ENCODE measurements at places on chromosomes 4 and X. TPM values are rescaled to one million over a fixed set of nuclear protein-coding genes. Genes with fewer than 3 reads are reported as not detected.

BLOC1S4 gene
- polyA plus RNA-seq: 9.5 TPM

GPC3 gene
- 416 TPM for polyA plus RNA-seq

BGN gene
- 228 TPM for polyA plus RNA-seq

CENPVL3 gene
- 0.06 TPM for polyA plus RNA-seq

FATE1 gene
- 1.5 TPM for polyA plus RNA-seq

CSAG2 gene
- polyA plus RNA-seq: not detected

ETDA gene
- polyA plus RNA-seq: not detected

MAGEC1 gene
- not detected for polyA plus RNA-seq

NLGN4X gene
- polyA plus RNA-seq: 3.5 TPM

SLC49A3 gene
- polyA plus RNA-seq: 17.7 TPM

TRPC5OS gene
- polyA plus RNA-seq: 0.12 TPM

MOB1B gene
- polyA plus RNA-seq: 27.9 TPM

GRIA2 gene
- 5.0 TPM for polyA plus RNA-seq

SLC25A53 gene
- polyA plus RNA-seq: 5.8 TPM

EGFL6 gene
- 116 TPM for polyA plus RNA-seq

DDX53 gene
- 0.06 TPM for polyA plus RNA-seq

TBC1D8B gene
- polyA plus RNA-seq: 6.3 TPM

NR3C2 gene
- 13.6 TPM for polyA plus RNA-seq

CORIN gene
- polyA plus RNA-seq: 0.87 TPM

MAMLD1 gene
- polyA plus RNA-seq: 15.3 TPM

PNMA6F gene
- not detected for polyA plus RNA-seq

DKK2 gene
- polyA plus RNA-seq: 23.4 TPM

NAP1L3 gene
- 11.4 TPM for polyA plus RNA-seq
